ENCODE measurements at places on chromosomes 11 and 22. TPM values are rescaled to one million over a fixed set of nuclear protein-coding genes. Genes with fewer than 3 reads are reported as not detected.

OR8D1 gene
- total RNA-seq = not detected

COX8A gene
- 1,004 TPM for total RNA-seq

FBLN1 gene
- 236 TPM for total RNA-seq

PRDM11 gene
- total RNA-seq = 139 TPM

DEUP1 gene
- not detected for total RNA-seq

LMNTD2 gene
- 92.7 TPM for total RNA-seq

DMC1 gene
- not detected for total RNA-seq

MOB2 gene
- total RNA-seq = 40.6 TPM

- peak overlapping the region; percentile 38 for H3K27ac ChIP-seq
- H3K36me3 ChIP-seq = peaks cover 2% of the 10 kb centered on the region
- peaks cover 15% of the 10 kb centered on the region for H3K4me1 ChIP-seq
- DNase-seq = no peak
- H3K27me3 ChIP-seq = no peaks in the 10 kb centered on the region
Observed at GRCh38 chr11:19912115-19912957, 199.7 kb downstream of the NAV2 start.

- no peak overlapping the region for H3K4me3 ChIP-seq
- H3K27ac ChIP-seq = no peak overlapping the region
- H3K4me1 ChIP-seq = no peaks in the 10 kb centered on the region
- H3K36me3 ChIP-seq = no peaks in the 10 kb centered on the region
- DNase-seq = no peak
Observed at GRCh38 chr11:88604260-88604659, 266.7 kb upstream of the CTSC start.

DNA sequence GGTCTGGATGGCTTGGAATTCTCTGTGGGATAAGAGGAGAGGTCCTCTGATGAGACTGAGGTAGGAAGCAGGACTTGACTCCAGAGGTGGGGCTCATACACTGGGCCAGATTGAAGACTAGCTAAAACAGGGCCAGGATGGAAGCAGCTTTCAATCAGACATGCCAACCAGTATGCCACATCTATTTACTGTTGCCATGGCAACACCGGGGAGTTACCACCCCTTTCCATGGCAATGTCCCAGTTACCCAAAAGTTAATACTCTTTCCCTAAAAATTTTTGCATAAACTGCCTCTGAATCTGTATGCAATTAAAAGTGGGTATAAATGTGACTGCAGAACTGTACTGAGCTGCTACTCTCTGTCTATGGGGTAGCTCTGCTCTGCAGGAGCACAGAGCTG is 247.5 kb upstream of the ZBED5 start:
- H3K36me3 ChIP-seq = no peaks in the 10 kb centered on the region
- H3K27me3 ChIP-seq = no peaks in the 10 kb centered on the region
- H3K27ac ChIP-seq = no peak overlapping the region
- H3K4me3 ChIP-seq = no peak overlapping the region
- H3K4me1 ChIP-seq = no peaks in the 10 kb centered on the region

DNA sequence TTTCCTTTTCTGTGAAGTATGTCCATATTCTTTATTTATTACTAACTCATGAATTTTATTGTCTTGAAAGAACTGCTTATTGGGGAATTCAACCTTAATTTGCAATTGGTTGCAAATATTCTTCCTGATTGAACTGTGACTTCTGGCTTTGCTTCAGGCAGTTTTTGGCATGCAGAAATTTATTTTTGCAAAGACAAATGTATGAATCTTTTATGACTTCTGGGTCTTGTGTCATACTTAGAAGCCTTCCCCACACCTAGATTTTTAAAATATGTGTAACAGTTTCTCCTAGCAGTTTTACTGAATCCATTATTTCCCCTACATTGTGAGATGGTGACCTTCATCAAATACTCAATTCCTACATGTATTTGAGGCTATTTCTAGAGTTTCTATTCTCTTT is 12.3 kb downstream of the MRE11 start:
- H3K4me3 ChIP-seq = no peak overlapping the region
- no peaks in the 10 kb centered on the region for H3K27me3 ChIP-seq
- no peaks in the 10 kb centered on the region for H3K4me1 ChIP-seq
- DNase-seq = no peak

GRCh38 chr11:11397036-11397415 is 44.0 kb upstream of the CSNK2A3 start:
- H3K4me3 ChIP-seq = no peak overlapping the region
- DNase-seq = no peak
- H3K27me3 ChIP-seq = no peaks in the 10 kb centered on the region
- no peaks in the 10 kb centered on the region for H3K36me3 ChIP-seq

DNA sequence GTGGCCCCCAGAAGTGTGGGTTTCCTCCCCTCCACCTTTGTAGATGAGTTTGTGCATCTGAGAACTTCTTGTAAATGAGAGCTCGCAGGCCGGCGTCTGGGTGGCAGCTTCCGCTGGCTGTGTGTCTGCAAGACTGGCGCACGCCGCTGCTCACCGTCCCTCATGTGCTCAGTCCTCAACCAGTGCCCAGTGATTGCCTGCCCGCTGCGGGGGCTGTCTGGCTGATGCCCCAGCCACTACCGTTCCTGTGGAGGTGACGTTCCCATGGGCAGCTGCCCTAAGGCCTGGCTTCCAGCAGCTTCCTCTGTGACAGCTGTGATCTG is 8.8 kb downstream of the TBX1 start:
- H3K4me3 ChIP-seq = no peak overlapping the region
- H3K27me3 ChIP-seq = peaks cover 66% of the 10 kb centered on the region
- H3K4me1 ChIP-seq = peaks cover 43% of the 10 kb centered on the region
- no peak overlapping the region for H3K27ac ChIP-seq

DNA sequence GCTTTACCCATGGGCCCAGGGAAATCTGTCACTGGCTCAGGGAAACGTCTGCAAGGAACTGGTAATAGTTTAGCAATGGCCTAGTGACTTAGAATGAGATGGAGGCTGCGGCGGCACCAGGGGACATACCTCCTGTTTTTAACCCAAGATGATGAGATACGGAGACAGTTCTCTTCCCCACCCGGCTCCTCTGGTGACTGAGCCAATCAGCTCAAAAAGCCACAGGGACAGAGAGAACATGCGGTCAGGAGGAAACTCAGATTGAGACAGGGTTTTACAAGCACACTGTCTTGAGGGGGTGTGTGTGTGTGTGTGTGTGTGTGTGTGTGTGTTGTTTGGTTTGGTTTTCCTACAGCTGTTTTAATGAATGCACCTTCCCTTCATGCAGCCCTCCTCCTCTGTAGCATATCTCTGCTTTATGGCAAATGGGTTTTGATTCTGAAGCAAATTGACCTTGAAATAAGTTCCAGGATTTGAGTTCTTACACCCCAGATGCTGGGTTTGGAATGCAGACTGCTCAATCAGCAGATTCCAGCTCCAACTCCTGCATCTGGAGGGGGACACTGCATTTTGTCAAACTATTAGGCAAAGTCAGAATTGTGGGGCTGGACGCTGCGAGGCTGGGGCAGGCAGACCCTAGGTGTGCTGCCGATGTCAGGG is 246.2 kb downstream of the NTM start:
- H3K36me3 ChIP-seq = no peaks in the 10 kb centered on the region
- H3K27me3 ChIP-seq = peaks cover 31% of the 10 kb centered on the region
- no peak overlapping the region for H3K27ac ChIP-seq
- no peak overlapping the region for H3K4me3 ChIP-seq

DNA sequence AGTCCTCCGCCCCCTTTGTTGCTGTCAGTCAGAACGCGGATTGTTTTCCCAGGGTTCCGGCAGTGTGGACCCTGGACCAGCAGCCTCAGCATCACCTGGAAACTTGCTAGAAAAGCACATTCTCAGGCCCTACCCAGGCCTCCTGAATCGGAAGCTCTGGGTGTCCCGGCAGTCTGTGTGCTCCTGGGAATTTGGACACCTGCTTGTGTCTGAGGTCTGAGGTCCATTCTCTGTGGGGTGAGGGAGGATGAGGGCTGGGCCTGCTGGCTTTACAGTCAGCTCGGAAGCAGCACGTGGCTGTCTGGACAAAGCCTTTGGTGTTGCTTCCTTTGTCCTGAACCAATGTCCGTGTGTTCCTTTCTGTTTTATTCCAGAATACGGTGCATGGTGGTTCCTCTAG is 299.7 kb downstream of the TBC1D22A start:
- H3K27ac ChIP-seq = no peak overlapping the region
- no peak for DNase-seq
- H3K4me1 ChIP-seq = no peaks in the 10 kb centered on the region
- H3K4me3 ChIP-seq = no peak overlapping the region
- H3K36me3 ChIP-seq = peaks cover 45% of the 10 kb centered on the region

GRCh38 chr11:23789938-23790371 is 706.9 kb upstream of the LUZP2 start:
- DNase-seq = peak; percentile 45
- no peak overlapping the region for H3K4me3 ChIP-seq
- H3K27ac ChIP-seq = peak overlapping the region; percentile 79
- H3K36me3 ChIP-seq = no peaks in the 10 kb centered on the region
- no peaks in the 10 kb centered on the region for H3K27me3 ChIP-seq

DNA sequence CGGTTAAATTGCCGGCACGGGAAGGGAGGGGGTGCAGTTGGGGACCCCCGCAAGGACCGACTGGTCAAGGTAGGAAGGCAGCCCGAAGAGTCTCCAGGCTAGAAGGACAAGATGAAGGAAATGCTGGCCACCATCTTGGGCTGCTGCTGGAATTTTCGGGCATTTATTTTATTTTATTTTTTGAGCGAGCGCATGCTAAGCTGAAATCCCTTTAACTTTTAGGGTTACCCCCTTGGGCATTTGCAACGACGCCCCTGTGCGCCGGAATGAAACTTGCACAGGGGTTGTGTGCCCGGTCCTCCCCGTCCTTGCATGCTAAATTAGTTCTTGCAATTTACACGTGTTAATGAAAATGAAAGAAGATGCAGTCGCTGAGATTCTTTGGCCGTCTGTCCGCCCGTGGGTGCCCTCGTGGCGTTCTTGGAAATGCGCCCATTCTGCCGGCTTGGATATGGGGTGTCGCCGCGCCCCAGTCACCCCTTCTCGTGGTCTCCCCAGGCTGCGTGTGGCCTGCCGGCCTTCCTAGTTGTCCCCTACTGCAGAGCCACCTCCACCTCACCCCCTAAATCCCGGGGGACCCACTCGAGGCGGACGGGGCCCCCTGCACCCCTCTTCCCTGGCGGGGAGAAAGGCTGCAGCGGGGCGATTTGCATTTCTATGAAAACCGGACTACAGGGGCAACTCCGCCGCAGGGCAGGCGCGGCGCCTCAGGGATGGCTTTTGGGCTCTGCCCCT is 529 bp upstream of the CCND1 start:
- peaks cover 54% of the 10 kb centered on the region for H3K27me3 ChIP-seq
- peak overlapping the region; percentile 87 for H3K4me3 ChIP-seq
- peak; percentile 57 for DNase-seq
- peaks cover 92% of the 10 kb centered on the region for H3K4me1 ChIP-seq
- H3K27ac ChIP-seq = peak overlapping the region; percentile 52

DNA sequence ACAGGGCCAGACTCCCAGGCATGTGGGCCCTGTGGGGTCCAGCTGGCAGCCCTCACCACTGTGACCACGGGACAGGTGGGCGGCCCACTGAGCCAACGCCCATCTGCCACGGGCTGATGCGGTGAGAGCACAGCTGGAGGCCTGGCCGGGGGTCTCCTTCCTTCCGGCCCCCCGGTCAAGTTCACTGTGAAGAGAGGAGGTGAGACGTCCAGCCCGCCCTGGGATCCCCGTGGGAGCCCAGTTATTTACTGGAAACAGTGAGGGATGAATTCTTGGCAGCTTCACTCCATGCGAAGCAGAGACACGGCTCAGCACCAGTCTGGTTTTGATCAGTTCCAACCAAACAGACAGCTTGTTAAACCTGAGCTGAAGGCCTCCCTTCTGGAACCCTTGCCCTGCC is 38.7 kb downstream of the WNT11 start:
- H3K4me1 ChIP-seq = no peaks in the 10 kb centered on the region
- DNase-seq = no peak
- H3K27ac ChIP-seq = no peak overlapping the region
- H3K27me3 ChIP-seq = no peaks in the 10 kb centered on the region

GRCh38 chr11:68974421-68975194 is 6.2 kb downstream of the MRGPRD start:
- H3K4me3 ChIP-seq = no peak overlapping the region
- no peaks in the 10 kb centered on the region for H3K4me1 ChIP-seq
- no peaks in the 10 kb centered on the region for H3K27me3 ChIP-seq
- H3K27ac ChIP-seq = no peak overlapping the region

GRCh38 chr11:83054001-83054400 is 17.7 kb downstream of the RAB30 start:
- H3K36me3 ChIP-seq = no peaks in the 10 kb centered on the region
- peaks cover 23% of the 10 kb centered on the region for H3K4me1 ChIP-seq
- H3K27ac ChIP-seq = no peak overlapping the region
- no peak for DNase-seq
- no peak overlapping the region for H3K4me3 ChIP-seq

GRCh38 chr11:34441814-34442213 is 3.1 kb downstream of the CAT start:
- H3K4me3 ChIP-seq = no peak overlapping the region
- peaks cover 67% of the 10 kb centered on the region for H3K4me1 ChIP-seq

DNA sequence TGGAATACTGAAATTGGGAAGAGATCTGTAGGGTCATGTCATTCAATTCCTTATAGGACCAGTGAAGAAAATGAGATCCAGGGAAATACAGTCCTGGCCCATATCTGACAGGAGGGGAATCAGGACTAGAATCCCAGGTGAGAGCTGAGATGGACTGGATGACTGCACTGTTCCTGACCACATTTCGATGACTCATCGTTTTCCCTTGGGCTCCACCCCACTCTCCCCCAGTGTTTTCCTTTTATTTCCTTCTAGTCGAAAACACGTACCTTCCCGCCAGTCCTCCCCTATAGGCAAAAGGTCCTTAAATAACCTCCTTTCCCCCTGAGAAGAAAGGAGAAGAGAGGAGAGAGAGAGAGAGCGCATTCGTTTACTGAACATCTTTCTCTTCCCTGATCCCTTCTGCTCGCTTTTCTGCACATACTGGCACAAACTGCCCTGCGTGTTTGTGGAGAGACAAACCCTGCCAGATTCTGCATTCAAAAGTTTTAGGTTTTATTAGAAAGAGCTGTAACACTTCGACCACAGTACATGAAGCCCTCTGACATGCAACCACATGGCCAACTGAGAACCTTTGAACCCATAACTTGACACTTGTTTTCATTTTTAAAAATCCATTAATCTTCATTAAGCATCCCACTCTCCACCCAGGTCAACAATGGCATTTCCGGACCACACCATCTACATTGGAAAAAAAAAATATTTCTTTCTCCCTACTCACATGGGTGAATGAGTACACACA is 565.7 kb downstream of the METTL15 start:
- H3K27me3 ChIP-seq = no peaks in the 10 kb centered on the region
- H3K4me1 ChIP-seq = no peaks in the 10 kb centered on the region
- H3K4me3 ChIP-seq = no peak overlapping the region
- no peak overlapping the region for H3K27ac ChIP-seq
- no peaks in the 10 kb centered on the region for H3K36me3 ChIP-seq
